A549 treated with DMSO at 1 μM for 4 hours (cell line): ENCODE measurements at places on chromosomes 2 and 18. TPM values are rescaled to one million over a fixed set of nuclear protein-coding genes. Genes with fewer than 3 reads are reported as not detected.

The RAB17 gene
- 0.05 to 0.10 TPM (median 0.10 TPM) in 3 of 5 replicates, not detected in the others for total RNA-seq

The CABLES1 gene
- 11.3 to 14.6 TPM (median 12.6 TPM) in 5 replicates for total RNA-seq

The ST6GAL2 gene
- 16.7 to 28.3 TPM (median 24.1 TPM) in 5 replicates for total RNA-seq

The POTEJ gene
- total RNA-seq: not detected in 5 replicates

The SIX2 gene
- total RNA-seq: 0.16 to 0.39 TPM (median 0.21 TPM) in 5 replicates

The RAB1A gene
- 192 to 259 TPM (median 243 TPM) in 5 replicates for total RNA-seq

The UGT1A4 gene
- 0.07 TPM in 1 of 5 replicates, not detected in the others for total RNA-seq

The SLC4A5 gene
- total RNA-seq: 0.18 to 0.41 TPM (median 0.28 TPM) in 5 replicates

The HK2 gene
- 1.2 to 2.3 TPM (median 1.3 TPM) in 5 replicates for total RNA-seq

The SCN2A gene
- total RNA-seq: 0.11 TPM in 1 of 5 replicates, not detected in the others

The POTEF gene
- 0.03 to 0.07 TPM in 2 of 5 replicates, not detected in the others for total RNA-seq

The ASIC4 gene
- 0.02 to 0.09 TPM (median 0.07 TPM) in 4 of 5 replicates, not detected in the other for total RNA-seq

The NAT8 gene
- total RNA-seq: not detected in 5 replicates

The KANSL1L gene
- 0.24 to 0.99 TPM (median 0.56 TPM) in 5 replicates for total RNA-seq

The TMEM198 gene
- 0.54 to 1.3 TPM (median 0.95 TPM) in 5 replicates for total RNA-seq

The MZT2A gene
- 116 to 187 TPM (median 178 TPM) in 5 replicates for total RNA-seq

The DYNC1I2 gene
- total RNA-seq: 62.8 to 79.3 TPM (median 72.0 TPM) in 5 replicates

The POTEI gene
- total RNA-seq: 0.01 TPM in 1 of 5 replicates, not detected in the others

The ZSWIM2 gene
- not detected in 5 replicates for total RNA-seq

The CLEC4F gene
- not detected in 5 replicates for total RNA-seq

The HOXD13 gene
- total RNA-seq: 0.22 to 0.32 TPM (median 0.24 TPM) in 5 replicates

The PIK3C3 gene
- 15.8 to 24.5 TPM (median 21.3 TPM) in 5 replicates for total RNA-seq

The GALR1 gene
- total RNA-seq: not detected in 5 replicates

The HOXD8 gene
- total RNA-seq: 4.8 to 5.9 TPM (median 5.5 TPM) in 5 replicates

The MLPH gene
- 180 to 294 TPM (median 277 TPM) in 5 replicates for total RNA-seq

The TFCP2L1 gene
- total RNA-seq: 0.78 to 0.94 TPM (median 0.89 TPM) in 5 replicates

The RASGRP3 gene
- total RNA-seq: 1.0 to 3.2 TPM (median 1.6 TPM) in 5 replicates

The ALPP gene
- 0.20 to 0.50 TPM (median 0.30 TPM) in 5 replicates for total RNA-seq

The CIB4 gene
- total RNA-seq: 0.16 to 0.31 TPM (median 0.26 TPM) in 3 of 5 replicates, not detected in the others

The ACTR2 gene
- total RNA-seq: 151 to 199 TPM (median 174 TPM) in 5 replicates

The VSNL1 gene
- total RNA-seq: not detected in 5 replicates

The PLGLB2 gene
- 0.29 to 0.49 TPM (median 0.45 TPM) in 5 replicates for total RNA-seq

The PCARE gene
- total RNA-seq: not detected in 5 replicates

The GIGYF2 gene
- 26.3 to 33.8 TPM (median 30.5 TPM) in 5 replicates for total RNA-seq

The ERICH2 gene
- total RNA-seq: not detected in 5 replicates

The CTDP1 gene
- total RNA-seq: 14.7 to 18.6 TPM (median 16.1 TPM) in 5 replicates

The FAM110C gene
- total RNA-seq: 0.06 to 0.26 TPM (median 0.14 TPM) in 5 replicates

The ANKRD53 gene
- 0.06 to 0.34 TPM (median 0.07 TPM) in 3 of 5 replicates, not detected in the others for total RNA-seq
